MM.1S (cell line): ENCODE measurements at places on chromosomes 2 and 18.

DNA sequence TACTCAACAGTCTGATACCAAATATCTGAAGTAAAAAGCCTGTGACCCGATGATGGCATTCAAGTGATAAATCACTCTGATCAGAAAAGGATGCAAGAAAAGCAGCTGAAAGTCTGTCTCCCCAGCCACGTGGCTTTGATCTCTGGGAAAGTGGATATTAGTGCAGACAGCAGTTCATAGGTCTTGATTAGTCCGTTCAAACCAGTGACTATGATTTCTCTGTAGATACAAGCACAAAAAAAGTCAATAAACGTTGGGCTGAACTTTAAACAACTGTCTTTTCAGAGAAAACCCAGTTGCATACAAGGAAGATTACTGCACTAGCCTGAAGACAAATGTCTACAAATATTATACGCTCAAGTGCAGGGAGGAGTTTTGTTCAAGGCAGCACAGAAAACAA, 107.7 kb upstream of the CDC42EP3 start:
- DNase-seq, result no peak

DNA sequence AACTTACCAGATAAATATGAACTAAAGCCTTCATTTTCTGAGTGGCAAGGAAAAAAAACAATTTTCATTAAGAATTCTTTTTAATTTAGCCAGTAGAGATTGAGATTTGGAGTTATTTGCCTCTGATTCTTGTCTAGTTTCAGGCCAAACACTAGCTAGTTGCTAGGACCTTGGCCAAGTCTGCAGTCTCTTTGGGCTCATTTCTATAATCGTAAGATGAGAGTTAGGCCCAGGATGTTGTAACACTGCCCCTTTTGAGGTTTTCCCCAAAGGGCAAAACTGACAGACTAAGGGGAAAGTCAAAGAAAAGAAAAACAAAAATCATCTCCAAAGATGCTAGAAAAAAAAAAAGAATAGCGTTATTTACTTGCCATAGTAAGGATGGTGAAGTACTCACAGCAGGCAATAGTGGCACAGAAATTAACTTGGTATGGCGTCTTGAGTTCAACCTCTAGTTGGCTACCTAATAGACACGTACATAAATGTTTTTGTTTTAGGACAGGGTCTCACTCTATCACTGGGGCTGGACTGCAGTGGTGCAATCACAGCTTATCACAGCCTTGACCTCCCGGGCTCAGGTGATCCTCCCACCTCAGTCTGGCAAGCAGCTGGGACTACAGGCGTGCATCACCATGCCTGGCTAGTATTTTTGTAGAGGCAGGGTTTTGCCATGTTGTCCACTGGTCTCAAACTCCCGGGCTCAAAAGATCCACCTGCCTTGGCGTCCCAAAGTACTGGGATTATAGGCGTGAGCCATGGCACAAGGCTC, 23.0 kb upstream of the ADAM17 start:
- no peak for DNase-seq

- DNase-seq, result no peak
Measured at GRCh38 chr2:144405982-144406788, 113.7 kb downstream of the ZEB2 start.

DNA sequence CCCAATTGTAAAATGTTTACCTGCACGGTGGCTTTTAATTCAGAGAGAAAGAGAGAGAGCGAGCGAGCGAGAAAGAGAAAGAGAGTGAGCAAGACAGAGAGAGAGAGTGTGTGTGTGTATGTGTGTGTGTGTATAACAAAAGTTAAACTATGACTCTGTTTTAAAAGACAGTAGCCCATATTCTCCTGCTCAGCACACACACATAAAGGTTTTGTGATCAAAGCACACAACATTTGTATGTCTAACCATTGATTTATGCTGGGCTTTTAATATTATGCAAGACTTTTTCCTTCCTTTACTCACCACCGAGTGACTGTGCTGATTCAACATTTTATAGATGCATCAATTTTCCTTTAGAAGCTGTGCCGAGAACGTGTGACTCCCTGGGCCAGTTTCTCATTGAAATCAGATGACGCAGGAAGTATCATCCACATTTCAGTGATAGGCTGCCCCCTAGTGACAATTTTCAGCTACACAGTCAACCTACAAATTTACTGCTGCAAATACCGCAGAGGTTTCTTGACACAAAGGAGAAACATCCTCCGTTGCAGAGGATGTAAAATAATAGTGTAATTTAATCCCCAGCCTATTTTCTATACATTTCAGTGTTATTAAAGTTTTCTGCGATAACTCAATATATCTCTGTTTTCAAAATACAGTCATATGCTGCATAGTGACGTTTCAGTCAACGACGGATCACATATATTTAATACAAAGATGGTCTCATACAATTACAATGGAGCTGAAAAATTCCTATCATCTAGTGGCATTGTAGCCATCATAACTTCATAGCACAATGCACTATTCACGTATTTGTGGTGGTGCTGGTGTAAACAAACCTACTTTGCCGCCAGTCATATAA, 165.9 kb upstream of the TANK start:
- peak; percentile 85 for DNase-seq

- DNase-seq, result no peak
Measured at GRCh38 chr2:195532255-195532627, 124.8 kb upstream of the SLC39A10 start.

- no peak for DNase-seq
Measured at GRCh38 chr2:215531284-215531683, 95.4 kb upstream of the FN1 start.

DNA sequence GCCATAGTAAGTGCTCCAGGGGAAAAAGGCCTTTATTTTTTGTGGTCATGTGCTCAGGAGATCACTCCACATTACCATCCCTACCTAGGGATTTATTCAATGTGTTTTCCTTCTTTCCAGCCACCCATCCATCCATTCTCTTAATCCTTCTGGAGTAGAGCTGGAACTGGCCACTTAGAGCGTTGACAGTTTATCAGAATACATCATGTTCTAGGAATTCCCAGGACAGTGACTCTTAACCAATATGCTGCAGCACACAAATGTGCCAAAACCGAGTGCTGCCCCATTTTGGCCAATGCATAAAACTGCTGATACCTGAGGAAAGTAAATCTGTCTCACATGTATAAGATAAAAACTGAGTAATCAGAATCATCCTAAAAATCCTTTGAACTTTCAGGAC, 63.7 kb downstream of the FARSB start:
- DNase-seq, result no peak

DNA sequence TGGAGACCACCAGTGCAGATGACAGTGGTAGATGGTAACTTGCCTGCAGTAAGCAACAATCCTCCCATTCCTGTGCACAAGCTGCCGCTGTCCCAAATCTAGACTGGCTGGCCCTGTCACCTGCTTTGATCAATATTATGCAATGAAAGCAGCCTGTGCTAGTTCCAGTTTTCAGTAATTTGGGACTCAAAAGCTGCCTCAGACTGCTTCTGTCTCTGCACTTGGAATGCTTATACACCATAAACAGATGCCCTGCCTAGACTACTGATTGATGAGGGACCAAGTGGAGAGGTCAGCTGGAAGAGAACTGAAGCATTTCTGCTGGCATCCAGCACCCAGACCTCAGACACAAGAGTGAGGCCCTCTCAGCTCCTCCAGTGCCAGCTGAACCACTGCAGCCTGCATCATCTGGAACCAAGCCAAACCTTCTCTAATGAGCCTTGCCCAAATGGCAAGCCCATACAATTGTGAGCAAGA, 24.9 kb downstream of the CCBE1 start:
- no peak for DNase-seq

- no peak for DNase-seq
Measured at GRCh38 chr2:159564081-159564480, 52.3 kb downstream of the BAZ2B start.

DNA sequence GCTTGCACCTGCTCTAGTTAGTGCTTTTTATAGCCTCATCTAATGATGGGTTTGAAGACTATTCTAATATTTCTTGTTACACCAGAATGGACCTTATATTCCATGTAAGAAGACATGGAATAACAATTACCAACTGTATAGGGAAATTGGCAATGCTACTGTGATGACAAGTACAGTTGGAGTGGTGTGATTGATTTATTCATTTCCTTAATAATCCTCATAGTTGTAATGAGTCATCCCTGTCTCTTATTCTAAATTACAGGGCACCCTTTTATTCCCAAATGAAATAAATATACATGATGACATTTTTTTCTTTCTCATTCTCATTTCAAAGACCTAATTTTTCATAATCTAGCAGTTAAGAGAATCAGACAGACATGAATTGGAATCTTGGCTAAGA, 18.3 kb upstream of the TLK1 start:
- DNase-seq, result no peak

DNA sequence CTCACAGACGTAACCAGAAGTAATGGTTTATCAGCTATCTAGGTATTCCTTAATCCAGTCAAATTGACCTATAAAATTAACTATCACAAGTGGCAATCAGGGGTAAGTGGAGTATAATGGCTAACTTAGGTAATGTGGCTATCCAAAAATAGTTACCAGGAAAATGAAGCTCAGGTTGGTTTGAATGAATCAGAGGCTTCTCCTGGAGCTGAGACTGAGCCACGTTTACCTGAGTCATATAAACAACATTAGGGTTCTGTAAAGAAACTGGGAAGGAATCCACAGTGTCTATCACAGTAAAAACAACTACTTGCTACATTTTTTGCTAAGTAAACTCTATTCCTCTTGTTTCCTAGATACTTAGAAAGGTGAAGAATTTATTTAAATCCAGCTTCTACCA, 236.0 kb upstream of the SPHKAP start:
- DNase-seq, result no peak

DNA sequence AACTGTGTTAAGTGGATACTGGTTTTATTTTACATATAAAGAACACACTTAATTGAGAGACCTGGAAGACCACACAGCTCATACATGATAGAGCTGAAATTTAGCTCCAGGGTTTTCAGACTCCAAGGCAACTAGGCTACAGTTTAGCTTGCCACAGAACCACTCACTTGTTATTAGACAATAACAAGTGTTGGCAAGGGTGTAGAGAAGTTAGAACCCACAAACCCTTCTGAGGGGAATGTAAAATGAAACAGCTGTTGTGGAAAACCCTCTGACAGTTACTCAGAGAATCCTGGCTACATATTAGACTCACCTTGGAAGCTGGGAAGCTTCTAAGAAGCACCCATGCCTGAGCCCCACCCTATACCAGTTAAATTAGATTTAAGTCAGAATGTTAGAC, 75.3 kb downstream of the MAP3K20 start:
- DNase-seq, result no peak

- DNase-seq, result no peak
Measured at GRCh38 chr2:234421-234820, 29.4 kb downstream of the SH3YL1 start.

DNA sequence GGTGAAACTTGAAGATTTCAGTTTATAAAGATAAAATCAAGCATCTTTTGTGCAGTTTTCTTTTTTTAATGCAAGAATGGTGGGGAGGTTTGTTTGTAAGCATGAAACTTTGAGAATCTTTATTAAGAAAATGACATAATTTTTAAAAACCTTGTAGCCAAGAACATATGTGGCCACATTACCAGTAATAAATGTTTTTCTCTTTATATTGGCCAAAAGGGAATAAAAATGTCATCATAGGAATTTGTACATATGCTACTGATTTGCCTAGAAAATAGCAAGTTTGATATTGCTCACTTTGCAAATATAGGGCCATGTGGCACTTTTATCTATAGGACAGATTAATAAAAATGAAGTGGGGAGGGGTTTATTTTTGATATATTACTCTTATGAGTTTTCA, 25.6 kb downstream of the METTL21A start:
- no peak for DNase-seq

DNA sequence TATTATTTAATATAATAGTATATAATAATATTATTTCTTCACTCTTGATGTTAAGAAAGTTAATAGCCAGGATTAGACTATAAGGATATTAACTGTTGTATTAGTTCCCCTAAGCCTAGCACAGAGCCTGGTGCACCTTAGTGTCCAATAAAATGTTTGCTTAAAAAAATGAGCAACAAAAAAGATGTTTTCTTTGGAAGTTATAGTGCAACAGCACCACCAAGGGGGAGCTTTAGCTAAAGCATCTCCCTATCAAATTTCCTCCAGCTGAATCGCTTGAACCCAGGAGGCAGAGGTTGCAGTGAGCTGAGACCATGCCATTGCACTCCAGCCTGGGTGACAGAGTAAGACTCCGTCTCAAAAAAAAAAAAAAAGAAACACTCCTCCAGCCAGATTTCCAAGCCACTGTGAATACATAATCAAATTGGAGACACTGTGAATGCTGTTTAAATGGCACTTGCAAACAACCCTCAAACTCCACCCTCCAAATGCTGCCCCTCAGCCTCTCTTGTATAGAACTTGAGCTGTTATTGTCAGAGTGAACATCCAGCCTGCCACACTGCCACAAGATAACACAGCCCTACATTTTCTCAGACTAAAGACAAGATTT, 221.9 kb downstream of the DYM start:
- peak; percentile 27 for DNase-seq

DNA sequence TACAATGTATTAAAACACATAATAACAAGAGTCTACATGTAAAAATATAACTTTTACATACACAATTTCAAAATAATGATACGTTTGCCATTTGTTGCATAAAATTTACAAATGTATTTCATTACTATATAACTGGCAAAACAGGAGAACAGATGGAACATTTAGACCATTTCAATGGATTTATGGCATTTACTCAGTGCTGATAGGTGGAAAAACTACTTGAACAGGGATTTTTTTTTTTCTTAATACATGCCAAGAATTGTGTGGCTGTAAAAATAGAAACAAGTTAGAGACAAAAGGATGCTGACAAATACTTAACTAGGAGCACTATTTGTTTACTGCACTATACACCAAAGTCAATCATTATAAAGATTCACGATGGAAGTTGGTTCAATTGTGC, 266.8 kb upstream of the CCDC68 start:
- no peak for DNase-seq

DNA sequence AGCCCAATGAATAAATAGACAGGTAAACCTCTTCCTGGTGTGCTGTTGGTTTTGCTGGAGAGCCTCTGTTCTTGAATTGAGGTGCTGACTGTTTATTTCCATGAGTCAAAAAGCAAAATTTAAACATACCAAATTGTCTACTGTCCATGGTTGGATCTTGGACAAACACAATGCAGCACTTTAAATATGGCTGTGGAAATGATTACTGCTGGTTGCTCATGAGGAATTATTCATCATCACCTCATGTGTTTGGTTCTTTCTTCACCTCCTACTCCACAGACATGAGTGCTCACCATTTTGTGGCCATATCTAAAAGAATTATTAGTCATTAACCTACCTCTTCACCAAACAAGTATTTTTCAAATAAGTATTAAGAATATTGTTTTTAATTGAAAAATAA, 85.3 kb upstream of the GALNT5 start:
- no peak for DNase-seq

DNA sequence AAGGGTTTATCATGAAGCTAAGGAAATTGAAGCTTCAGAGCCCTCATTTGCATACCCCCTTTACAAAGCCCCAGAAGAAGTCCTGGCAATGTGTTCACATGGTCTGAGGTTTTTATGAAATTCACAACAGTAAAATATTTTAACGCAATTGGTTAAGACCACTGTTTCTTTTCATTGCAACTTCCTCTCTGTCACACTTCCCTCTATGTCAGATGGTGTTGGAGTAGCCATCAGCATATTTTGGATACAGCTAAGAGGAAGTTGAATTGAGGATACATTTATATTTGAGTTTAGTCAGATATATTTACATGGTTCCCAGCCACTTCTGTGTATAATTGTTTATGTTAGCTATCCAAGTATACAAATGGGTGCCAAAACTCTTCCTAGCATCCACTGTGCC, 170.0 kb downstream of the TXNL1 start:
- no peak for DNase-seq
